NCI-H1092 (cell line): ENCODE measurements at places on chromosomes 3 and 15.

- peak; percentile 65 for DNase-seq
Measured at GRCh38 chr3:141410408-141410807, 42.1 kb downstream of the ZBTB38 start.

DNA sequence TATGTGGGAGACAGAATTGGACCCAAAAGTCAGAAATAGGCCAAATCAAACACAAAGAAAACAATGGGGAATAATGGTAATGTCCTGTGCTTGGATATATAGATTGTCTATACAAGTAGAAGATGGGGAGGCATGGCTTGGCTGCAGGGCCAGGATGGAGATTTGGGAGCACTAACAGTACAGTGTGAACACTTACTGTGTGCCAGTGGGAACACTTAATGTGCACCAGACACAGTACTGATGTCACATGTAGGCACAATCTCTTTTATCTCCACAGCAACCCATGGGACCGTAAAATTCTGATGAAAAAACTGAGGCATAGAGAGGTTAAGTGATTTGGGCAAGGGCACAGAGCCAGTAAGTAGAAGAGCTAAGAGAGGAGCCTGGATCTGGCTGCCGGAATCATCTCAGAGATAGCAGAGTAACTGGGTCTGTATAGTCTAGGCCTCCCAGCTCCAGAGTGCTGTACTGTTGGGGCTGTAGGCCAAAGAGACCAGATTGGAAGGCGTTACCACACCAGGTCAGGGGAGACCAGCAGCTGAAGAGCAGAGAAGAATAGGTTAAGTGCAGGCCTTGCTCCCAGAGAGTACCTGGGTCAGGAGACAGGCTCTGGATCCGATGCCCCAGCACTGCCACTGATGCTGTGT is 63.3 kb downstream of the RLBP1 start:
- DNase-seq = no peak

DNA sequence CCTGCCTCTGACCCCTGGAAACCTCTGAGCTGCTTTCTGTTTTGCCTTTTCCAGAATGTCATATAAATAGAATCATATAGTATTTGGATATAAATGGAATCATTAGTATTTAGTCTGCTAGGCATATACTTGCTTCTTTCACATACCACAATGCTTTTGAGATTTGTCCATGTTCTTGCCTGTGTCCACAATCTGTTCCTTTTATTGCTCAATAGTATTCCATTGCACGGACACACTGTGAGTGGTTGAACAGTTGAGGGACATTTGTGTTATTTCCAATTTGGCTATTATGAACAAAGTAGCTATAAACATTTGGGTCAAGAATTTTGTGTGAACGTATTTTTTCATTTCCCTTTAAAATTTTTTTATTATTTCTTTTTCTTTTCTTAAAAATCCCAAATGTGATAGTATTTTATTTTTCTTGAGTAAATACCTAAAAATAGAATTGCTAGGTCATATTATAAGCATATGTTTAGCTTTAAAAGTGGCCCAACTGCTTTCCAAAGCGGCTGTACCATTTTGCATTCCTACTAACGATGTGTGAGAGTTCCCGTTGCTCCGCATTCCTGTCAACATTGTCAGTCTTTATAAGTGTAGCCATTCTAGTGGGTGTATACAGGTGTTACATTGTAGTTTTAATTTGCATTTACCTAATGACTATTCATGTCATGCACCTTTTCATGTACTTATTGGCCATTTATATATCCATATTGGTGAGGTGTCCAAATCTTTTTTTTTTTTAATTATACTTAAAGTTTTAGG is 26.5 kb downstream of the WDR53 start:
- DNase-seq = no peak

DNA sequence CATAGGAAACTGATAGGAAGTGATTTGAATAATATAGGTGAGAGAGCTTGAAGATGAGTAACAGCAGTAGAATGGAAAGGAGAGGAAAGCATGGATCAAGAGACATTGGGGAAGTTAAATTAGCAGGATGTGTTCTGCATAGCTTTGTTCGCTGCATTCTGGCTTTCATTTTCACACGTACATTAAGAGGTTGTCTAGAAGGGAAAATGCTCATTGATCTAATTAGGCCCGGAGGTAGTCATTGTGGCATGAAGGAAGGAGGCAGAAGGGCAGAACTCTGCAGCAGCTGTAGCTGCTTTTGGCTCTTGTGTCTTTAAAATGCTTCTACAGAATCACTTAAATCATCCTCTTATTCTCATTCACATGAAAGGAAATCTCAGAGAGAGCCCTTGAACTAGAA is 40.3 kb downstream of the KCNAB1 start:
- DNase-seq = no peak

DNA sequence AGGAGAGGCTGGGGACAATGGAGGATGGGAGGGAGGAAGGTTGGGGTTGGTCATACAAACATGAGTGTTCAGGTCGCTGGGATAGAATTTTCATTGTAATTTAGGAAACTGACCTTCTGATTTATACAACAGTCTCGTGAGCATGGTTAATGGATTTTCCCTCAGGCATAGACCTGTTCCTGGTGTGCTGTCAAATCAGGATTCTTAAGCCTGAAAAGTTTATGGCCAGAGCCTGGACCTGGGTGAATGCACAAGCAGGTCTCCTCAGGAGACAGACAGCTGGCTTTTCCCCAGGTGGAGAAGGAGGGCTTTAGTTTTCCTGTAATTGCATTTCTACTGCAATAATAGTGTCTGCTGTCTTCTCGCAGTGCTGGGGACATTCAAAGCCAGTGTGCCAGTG is 338.0 kb downstream of the SHQ1 start:
- no peak for DNase-seq

- DNase-seq = no peak
Measured at GRCh38 chr15:101025896-101026631, 106.9 kb downstream of the LRRK1 start.

DNA sequence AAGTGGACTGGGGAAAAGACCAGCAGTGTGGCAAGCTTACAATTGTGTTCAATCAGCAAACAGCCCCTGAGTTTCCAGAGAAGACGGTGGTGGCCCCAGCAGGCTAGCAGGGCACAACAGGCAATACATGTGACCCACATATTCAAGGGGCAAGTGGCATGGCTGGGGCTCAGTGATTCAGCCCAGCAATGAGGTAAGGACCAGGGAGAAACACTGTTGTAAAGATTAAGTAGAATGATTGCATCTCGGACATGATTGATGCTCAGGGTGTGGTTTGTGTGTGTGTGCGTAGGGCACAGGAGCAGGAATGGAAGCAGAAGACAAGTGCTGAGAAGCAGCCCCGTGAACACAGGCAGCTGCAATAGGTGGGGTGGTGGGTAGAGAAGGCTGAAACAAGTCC is 37.9 kb downstream of the KLHL6 start:
- DNase-seq = no peak

GRCh38 chr15:64535460-64536243 is 75.3 kb downstream of the ZNF609 start:
- no peak for DNase-seq

- DNase-seq = no peak
Measured at GRCh38 chr15:93900476-93901400, 330.6 kb upstream of the MCTP2 start.

GRCh38 chr3:120081719-120082118 is 12.5 kb downstream of the GSK3B start:
- DNase-seq = no peak

DNA sequence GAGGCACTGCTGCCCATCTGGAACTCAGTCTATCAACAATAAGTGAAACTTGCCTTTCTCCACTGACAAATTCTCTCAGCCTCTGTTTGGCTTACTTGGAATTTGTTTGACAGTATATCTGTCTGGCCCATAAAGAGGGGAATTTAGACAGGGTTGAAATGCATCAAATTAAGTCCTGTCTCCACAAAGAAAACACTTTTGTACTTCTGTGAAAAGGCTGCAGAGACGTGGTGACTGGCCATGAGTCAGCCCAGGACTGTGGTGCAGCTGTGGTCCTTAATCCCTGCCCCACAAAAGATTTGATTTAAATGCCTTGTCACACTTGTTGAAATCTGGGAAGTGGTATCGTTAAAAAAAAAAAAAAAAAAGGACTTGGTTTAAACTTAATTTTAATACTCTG is 47.5 kb downstream of the RYR3 start:
- no peak for DNase-seq

DNA sequence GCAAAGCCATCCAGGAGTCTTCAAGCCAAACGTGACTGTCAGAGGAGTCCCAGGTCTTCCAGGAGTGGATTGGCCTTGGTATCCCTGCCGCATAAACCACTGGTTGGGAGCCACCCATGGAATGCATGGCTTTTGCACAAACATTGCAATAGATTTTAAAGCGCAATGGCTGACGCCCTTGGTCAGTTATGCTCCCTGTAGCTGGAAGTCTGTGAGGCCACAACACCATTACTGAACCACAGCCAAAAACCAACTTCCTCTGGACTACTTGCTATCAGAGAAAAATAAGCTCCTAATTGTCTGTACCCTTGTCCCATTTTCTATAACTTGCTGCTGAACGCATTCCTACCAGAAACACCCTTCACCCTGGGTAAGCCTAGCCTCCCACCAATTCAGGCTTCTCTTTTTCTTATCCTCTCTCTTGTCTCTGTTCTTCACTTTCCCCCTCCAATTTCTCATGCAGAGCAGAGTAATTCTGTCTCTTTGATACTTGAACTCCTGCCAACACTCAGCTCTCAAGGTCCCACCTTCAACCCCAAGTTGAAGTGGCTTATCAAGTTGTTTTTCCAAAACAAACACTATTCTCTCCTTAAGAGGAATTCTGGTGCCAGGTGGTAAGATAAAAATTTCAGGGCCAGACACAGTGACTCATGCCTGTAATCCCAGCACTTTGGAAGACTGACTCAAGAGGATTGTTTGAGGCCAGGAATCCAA is 176.4 kb upstream of the UBE2E1 start:
- no peak for DNase-seq

GRCh38 chr15:44726136-44726535 is 10.2 kb upstream of the TRIM69 start:
- no peak for DNase-seq

- DNase-seq = no peak
Measured at GRCh38 chr3:11878837-11879236, 32.2 kb upstream of the TAMM41 start.
